ENCODE measurements at places on chromosomes 16 and 17.
A peak's percentile ranks its signal among the peaks of the same experiment; 100 is the strongest.

GRCh38 chr17:19386051-19386929, 700 bp downstream of the MFAP4 start:
- peak; percentile 31 for DNase-seq

DNA sequence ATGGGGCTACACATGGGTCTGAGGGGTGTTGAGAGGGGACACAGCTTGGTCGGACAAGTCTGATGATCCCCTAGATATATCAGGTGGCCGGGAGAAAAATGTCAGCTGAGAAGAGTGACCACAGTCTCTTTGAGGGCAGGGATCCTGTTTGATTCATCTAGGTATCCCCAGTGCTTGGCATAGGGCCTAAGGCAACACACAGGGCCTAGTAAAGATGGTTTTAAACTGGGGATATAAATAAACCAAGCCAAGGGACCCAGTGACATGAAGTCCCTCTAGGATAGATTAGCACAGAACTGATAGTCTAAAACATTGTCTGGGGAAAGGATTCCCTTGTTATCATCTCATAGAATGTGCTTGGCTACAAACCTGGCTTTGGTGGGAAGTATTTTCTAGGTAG, 1.4 kb downstream of the ERCC4 start:
- DNase-seq = no peak

DNA sequence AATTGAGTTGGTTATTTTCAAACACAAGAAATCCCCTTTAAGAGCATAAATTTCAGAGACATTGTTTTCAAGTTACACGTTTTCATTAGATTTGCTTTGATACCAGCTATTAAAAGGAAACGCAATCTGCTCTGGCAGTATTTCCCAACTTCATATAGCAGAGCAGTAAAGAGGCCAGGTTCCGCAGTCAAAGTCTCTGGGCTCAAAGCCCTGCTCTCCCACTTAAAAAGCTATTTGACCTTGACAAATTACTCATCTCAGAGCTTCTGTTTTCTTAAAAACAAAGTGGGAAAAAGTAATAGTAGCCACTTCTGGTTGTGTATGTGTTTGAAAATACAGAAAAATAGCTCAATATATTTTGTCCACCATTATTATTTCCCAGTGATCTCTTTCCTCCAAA, 89.7 kb upstream of the CDYL2 start:
- no peak for DNase-seq

DNA sequence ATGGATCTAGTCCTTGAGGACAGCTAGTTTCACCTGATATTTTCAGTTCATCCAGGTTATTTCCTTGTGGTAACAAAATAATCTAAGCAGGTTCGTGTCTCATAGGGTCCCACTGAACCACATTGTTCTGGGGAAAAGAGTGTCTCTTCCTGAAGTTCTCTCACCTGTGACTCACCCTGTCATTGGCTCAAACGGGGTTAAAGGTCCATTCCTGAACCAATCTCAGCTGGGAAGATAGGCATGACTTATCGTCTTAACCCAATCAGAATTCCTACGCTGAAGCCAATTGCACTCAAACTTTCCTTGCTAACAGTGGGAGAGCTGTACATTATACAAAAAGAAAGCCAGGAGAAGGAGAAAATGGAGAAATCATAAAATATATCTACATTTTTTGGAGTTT, 475.8 kb downstream of the TOX3 start:
- DNase-seq = no peak

- no peak for DNase-seq
Observed at GRCh38 chr16:27568077-27568476, 18.1 kb downstream of the KATNIP start.

DNA sequence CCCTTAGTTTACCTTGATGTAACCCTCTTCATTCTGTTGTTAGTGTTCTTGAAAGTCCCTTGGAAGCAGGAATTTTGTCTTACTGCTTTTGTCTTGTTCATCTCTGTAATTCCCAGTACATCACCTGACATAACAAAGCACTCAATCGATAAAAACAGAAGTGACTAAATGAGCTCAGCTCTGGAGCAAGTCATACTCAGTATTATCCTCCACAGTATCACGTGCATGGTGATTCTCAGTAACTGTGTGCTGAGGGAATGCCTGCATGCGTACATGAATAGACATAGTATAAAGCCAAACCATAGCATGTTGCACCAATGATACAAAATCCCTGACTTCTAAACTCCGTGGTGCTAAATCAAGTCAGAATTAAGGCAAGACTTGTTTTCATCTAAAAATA, 7.2 kb downstream of the KRT38 start:
- no peak for DNase-seq

DNA sequence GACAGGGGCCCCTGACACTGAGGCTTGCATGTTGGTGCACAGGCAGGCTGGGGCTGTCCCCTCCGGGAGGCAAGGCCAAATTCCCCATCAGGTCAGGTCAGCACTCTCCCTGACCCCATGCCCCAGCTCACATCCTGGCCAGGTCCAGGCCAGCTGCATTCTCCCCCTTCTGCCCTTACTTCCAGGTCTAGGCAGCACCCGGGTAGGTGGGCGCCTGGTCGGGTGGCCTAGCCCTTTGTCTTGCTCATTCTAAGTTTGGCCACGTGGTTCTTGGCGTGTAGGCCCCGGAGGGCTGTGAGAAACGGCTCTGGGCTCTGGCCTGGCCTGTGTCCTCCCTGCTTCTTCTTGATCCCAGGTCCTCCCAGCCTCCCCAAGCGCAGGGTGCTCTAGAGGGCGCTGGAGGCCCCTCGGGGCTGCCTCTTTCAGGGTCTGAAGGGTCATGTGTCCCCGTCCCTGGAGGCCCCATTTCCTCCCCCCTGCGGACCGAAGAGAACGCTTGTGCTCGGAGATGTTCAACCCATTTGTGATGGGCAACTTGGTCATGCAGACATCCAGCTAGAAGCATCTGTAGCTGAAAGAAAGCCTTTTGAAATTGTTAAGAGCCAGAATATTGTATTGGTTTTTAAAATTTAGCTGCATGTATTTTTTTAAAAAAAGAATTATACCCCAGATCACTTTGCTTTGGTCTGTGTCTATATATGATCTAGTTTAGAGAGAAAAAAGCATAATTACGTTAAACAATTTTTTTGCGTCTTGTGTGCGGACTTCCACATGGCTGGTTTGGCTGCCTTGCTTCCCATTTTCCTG, 6.7 kb downstream of the BAHCC1 start:
- DNase-seq = no peak

GRCh38 chr17:40735016-40735415, 20.1 kb downstream of the KRT25 start:
- no peak for DNase-seq

DNA sequence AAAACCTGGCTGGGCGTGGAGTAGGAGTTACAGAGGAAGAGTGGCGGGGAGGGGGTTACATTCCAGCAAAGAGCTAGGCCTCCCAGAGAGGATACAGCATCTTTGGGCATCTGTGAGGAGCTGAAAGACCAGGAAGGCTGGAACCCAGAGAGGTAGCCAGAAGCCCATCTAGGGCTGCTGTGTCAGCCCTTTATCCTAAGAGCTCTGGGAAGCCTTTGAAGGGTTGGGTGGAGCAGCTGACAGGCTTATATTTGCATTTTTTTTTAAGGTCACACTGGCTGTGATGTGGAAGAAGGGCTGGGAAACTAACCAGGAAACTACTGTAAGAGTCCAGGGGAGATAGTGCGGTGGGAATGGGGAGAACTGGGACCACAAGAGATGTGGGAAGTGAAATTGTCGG, 6.8 kb upstream of the CNOT1 start:
- DNase-seq = no peak

- no peak for DNase-seq
Observed at GRCh38 chr17:49775546-49776260, 11.8 kb upstream of the FAM117A start.

- DNase-seq = peak; percentile 54
Observed at GRCh38 chr17:27381007-27381501, 75.2 kb upstream of the KSR1 start.
